ENCODE measurements at places on chromosomes 6 and 20.

- no peak for DNase-seq
Observed at GRCh38 chr20:63625771-63626423, 1.0 kb downstream of the GMEB2 start.

DNA sequence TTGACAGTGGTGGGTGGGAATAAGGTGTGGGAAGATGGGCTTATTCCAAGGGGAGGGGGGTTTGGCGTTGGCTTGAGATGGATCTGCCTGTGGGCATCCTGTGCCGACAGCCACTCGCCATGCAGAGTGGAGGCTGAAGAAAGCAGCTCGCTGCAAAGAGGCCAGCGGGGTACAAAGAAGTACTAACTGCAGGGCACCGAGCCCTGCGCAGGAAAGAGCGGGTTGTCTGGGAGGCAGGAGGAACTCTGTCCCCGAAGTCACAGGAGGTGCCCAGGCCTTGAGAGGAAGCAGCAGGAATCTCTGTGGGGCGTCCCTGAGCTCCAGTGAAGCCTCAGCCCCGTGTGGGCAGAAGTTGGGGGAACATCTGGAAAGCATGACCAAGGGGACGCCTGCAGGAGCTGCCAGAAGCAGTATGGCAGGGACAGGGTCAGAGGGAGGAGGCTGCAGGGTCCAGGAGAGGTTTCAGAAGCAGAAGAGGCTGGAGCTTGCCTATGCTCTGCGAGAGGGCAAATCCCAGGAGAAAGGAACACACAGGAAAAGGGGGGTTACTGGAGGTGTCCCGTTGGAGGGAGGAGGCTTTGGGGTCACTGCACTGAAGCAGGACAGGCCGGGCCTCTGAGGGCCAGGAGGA, 77.2 kb downstream of the THBS2 start:
- DNase-seq = no peak

DNA sequence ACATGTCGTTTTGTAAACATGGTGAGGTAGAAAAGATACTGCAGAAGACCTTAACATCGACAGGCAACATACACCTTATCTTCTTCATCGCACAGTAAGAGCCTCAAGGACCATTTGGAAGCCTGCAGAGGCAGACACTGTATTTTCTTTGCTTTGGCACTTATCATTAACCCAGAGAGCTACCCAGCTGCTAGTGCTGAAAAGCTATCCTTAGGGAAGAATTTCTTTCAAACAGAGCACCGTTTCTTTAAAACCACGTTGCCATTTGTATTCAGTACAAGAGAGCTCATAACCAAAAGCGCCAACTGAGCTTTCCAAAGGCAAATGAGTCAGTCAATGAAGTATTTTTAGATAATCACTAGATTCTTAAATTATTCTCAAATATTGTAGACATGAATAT, 306.6 kb downstream of the EPM2A start:
- DNase-seq = no peak

DNA sequence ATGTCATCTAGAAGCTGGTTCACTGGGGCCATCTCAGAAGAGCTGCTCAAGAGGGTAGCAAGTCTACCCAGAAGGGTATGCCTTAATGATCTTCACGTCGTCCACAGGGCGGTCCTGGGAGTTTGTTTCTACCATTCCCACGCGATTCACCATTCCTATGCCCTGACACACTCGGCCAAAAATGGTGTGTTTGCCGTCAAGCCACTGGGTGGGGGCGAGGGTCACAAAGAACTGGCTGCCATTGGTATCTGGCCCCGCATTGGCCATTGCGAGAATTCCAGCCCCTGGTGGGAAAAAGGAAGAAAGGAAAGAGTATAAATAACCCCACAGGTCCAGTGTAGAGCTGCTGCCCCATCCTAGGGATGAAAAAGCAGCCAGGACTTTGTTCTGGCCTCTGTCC, 16.5 kb upstream of the CPNE5 start:
- no peak for DNase-seq

GRCh38 chr6:109743739-109744138, 52.6 kb downstream of the FIG4 start:
- no peak for DNase-seq

DNA sequence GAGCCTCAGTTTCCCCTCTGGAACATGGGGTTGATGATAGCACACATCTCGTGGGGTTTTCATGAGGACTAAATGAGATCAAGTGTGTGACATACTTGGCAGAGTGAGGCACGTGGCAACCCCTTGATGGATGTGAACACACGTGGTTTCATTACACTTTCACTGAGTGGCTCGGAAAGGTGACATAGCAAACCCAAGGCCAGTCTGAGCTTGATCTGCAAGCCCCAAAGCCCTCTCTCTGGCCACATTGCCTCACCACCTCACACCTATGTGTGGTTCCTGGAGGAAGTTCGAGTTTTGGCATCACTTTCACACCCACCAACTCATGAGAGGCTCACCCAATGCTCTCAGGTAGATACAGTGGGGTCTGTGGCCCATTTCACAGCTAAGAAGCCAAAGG, 60.0 kb downstream of the CPNE5 start:
- DNase-seq = no peak

GRCh38 chr20:48782053-48782452, 45.7 kb downstream of the PREX1 start:
- DNase-seq = no peak

DNA sequence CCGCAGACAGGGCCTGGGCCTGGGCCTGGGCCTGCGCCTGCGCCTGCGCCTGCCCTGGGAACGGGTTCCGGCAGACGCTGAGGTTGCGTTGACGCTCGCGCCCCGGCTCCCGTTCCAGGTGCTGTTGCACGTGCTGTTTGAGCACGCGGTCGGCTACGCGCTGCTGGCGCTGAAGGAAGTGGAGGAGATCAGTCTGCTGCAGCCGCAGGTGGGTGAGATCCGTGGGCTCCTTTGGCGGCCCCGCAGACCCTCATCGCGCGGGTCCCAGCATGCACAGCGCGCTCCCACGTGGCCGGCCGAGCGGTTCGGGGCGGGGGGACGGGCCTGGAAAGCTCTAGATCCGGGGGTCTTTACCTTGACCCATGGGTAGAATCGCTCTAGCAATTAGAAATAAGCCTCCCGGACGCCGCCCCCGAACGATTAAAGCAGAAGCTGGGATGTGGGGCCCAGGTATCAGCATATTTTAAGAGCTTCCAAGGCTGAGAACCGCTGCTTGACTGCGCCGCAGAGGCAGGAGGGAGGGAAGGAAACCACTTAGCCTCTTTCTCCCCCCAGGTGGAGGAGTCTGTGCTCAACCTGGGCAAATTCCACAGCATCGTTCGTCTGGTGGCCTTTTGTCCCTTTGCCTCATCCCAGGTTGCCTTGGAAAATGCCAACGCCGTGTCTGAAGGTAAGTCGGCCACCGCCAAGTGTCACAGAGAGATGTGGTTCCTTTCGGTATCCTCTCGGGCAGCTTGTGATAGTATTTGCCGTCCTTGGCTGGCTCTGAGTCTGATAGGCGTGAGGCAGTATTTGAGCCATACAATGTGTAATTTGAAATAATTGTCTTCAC, 508 bp downstream of the NOP56 start:
- no peak for DNase-seq

- no peak for DNase-seq
Observed at GRCh38 chr20:53622247-53623133, 28.9 kb upstream of the ZNF217 start.

DNA sequence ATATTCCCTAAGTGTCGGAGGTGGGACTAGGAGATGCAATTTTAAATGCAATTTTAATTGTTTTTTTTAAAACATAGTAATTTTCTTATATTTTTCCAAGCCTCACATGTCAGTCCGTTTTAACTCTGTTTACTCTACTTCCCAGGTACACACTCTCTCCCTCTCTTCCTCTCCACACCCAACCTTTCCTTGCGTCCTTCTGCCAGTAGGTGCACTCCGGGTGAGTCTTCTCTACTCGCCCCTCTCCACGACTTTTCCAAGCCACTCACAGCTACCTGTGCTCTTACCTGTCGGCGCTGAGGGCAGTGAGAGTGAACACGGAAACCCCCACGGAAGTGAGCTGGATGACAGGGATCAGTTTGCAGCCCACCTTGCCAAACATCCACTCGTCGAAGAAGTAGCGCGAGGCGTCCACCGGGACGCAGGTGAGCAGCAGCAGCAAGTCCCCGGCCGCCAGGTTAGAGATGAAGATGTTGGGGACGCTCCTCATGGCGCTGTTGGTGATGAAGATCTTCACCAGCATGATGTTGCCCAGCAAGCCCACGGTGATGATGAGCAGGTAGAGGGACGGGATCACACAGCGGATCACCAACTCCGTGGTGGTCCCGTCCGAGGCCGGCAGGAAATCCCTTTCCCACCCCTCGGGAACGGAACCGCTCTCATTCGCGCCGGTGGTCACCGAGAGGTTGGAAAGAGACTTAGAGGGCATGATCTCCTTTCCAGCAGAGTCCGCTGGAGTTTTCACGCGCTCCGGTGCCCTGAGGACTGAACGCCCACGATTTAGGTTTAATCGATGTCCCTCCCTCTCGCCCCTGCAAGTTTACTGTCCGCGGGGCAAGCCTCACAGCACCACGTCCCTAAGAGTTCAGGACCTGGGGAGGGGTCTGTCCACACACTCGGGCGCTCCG, 44.5 kb upstream of the GJE1 start:
- DNase-seq = no peak

DNA sequence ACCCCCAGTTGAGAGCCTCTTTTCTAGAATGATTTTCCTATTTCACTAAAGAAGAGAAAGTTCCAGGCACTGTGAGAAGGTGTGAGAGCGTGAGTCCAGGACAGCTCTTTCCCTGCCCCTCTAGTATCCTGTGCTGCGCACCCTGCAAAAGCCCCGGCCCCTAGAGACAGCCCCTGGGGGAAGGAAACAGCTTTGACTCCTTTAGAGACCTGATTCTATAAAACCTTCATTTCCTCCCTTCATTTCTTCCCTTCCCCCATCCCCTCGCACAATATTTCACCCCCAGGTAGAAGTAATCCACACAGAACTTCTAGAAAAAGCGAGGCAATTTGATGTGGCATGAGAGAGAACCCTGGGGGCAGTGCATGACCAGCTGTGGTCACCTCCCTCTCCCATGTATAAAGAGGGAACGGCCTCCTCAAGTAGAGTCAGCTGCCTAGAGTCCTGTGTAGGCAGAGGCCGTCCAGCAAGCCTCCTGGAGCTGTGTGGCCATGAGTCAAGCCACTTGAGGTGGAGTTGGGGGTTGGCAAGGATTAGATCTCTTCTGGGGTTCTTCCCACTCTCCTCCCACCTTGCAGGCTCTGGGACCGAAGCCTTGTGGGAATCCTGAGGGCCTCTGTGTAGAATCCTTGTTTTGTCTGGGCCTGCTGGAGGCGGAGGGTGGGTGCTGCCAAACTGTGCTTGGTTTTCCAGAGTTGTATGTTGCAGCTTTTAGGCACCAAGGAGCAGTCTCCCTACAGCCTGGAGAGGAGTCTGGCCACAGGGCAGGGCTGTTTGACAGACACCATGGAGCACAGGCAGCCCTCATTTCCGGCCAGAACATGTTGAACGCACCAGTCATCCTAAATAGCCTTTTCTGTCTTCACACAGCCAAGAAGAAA, 41.7 kb downstream of the CHMP4B start:
- no peak for DNase-seq

- DNase-seq = no peak
Observed at GRCh38 chr20:60491051-60491581, 532.9 kb downstream of the CDH26 start.

DNA sequence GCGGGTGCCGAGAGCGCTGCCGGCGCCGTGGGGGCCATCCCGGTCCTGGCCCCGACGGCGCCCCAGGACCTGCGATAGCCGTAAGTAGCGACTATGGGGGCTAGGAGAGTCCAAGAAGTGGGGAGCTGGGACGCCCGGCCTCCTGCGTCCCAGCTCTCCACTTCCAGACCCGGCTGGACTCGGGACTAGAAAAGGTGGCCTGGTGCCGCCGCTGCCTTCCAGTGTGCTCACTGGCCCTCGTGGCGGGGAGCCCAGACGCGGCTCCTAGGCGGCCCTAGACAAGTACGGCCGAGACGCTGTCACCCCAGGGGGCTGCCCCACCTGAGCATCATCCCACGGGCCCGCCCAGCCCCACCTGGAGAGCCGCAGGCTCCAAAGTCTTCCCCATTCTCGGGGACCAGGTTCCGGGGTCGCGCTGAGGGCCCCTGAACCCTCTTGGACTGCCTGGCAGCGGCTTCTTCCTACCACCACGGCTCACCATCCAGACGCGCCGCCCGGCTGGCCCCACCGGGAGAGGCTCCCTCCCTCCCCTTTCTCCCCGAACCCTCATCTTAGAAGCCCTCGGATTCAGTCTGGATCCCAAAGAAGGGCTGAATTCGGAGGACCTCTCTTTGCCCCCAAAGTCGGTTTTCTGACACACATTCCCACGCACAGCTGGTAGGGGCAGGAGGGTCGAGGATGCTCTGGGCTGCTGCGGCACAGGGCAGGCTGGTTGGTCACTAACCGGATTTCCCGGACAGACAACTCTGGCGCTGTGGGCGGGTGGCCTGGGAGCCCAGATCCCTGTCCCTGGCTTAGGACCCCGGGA, 870 bp upstream of the MDFI start:
- DNase-seq = no peak

DNA sequence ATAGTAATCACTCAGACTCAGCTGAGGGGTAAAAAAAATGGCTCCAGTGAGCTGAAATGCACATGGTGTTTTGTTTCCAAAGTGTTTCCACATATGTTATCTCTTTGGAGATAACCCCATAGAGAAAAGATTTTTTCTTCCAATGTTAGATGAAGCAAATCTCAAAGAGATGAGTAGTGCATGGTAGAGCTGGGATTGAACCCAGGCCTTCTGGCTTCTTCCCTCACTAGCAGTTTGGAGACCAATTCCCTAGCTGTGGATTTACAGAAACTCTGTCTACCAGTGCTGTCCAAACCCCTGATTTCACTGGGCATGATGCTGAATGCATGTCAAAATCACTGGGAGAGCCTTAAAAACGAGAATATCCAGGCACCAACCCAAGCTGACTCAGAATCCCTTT, 165.1 kb downstream of the LRFN2 start:
- DNase-seq = no peak

DNA sequence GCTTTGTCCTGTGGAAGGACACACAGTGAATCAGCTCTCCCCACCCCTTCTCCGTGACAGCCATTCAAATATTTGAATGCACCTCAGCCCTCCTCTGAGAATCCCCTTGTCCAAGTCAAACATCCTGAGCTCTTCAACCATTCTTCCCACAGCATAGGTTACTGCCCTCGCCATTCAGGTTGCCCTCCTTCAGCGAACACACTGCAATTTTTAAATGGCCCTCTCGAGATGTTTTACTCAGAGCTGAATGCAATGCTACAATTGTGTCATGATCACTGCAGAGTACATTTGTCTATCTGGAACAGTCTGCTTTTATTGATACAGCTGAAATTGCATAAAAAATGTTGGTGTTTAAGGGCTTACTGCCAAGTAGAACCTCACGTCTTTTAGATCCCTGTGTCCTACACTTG, 48.9 kb downstream of the SLC2A12 start:
- DNase-seq = no peak

Measured in NCI-H526 treated with DMSO at 0.1 percent for 48 hours (cell line).